Cardiac muscle cell (in vitro differentiated cells and primary cell): ENCODE measurements at places on chromosomes 7 and 10.

DNA sequence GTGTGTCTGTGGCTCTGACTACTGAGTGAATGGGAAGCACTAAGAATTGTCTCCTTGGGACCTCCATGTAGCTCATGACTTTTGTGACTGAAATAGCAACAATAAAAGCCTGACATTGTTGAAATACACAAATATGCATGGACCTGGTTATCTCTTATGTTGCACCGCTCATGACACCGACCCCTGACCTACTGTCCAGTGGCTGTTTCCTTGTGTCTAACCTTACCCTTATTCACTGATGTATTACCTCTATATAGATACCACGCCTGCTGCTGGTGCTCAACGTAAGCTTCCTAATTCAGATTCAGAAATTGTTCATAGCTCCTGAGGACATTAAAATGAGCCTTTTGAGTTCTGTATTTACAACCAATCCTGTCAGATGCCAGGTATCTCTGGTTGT is 243.4 kb upstream of the SEMA3C start:
- DNase-seq: no peak

DNA sequence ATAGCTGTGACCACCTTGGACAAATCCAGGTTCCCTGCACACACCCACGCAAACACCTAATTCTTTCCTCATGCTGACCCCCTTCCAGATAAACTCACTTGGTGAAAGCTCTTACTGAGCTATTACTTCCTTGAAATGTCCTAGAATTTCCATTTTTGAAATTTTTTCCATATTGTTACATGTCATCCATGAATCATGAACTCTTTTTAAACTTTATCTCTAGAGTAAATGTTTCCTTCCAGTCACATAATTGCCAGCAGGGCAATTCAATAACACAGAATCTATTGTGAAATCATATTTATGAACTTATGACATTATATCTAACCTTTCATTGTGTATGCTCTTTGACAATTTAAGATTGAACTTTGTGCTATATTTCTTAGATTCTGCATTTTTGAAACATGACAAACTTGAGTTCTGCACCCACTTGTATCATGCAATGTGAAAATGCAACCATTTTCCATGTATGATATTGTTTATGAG is 26.8 kb upstream of the FGL2 start:
- DNase-seq: no peak

- no peak for DNase-seq
These were observed 632.9 kb upstream of the AUTS2 start for GRCh38 chr7:68965351-68965750.

DNA sequence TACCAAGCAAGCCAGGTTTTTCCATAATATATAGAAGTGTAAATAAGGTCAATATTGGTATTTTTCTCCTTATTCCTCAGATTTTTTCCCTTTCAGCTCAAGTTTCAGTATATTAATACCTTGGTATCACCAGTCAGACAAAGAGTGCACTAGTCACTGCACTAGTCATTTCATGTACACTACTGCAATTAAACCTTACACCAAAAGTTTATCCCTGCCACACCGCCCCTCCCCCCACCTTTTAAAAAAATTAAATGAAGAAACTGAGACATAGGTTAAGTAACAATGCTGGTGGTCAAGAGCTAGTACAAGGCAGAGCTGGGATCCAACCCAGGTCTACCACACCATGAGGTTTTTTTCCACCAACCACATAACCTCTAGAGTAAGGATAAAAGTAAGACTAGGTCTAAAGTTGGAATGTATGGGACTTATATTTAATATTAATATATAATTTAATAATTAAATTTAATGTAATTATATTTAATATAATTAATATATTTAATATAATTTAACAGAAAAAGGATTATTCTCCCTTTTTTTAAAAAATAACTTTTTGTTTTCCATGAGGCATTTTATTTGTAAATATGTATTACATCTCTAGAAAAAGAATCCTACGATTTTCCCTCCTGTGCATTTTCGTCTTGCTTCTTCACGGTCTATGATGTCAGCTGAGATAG is 68.5 kb downstream of the NT5C2 start:
- no peak for DNase-seq
